ENCODE measurements at places on chromosomes 4 and X. TPM values are rescaled to one million over a fixed set of nuclear protein-coding genes. Genes with fewer than 3 reads are reported as not detected.
A peak's percentile ranks its signal among the peaks of the same experiment; 100 is the strongest.

FNIP2 gene
- total RNA-seq: 18.3 TPM

CENPVL1 gene
- not detected for total RNA-seq

NKX6-1 gene
- total RNA-seq: not detected

DNA sequence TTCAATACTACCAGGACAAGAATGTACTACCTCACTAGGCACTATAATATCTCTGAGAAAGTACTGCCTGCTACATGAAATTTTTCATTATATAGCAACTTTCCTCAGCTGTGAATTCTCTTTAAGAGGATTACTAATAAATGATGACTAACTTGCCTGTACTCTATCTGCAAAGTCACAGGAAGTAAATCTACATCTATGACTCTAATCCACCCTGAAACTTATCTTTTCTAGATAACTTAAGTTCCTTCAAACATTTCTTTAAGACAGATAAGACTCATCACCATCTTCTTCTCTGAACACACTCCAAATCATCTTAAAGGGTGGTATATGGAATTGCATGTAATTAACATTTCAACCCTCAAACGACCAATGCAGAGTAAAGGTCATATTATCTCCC lies 28.8 kb downstream of the RPS6KA3 start:
- no peak for DNase-seq

DNA sequence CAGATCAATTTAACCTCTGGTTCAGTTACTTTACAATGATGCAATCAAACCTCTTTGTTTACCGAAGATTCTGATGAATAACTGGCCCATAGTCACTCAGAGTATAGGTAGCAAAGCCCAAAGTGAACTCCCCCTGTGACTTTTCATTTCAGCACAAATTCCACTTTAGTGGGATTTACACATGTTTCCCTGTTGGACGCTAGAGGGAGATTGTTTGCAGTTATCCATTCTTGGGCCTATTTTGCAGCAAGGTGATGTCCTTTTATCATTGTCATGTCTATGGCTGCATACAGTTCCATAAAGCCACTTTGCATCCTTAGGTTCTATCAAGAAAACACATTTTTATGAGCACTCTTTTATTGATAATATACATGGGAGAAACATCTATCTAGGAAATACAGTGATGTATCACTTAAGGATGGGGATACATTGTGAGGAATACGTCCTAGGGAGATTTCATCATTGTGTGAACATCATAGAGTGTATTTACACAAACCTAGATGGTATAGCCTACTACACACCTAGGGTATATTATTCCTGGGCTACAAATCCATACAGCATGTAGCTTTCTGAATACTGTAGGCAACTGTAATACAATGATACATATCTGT lies 14.5 kb upstream of the DKK2 start:
- DNase-seq: peak; percentile 17

GRCh38 chr4:52836678-52837077 lies 25.4 kb upstream of the RASL11B start:
- no peak for DNase-seq

GRCh38 chrX:111039606-111040005 lies 56.4 kb upstream of the PAK3 start:
- no peak for DNase-seq

SAGE1 gene
- total RNA-seq: not detected

DNA sequence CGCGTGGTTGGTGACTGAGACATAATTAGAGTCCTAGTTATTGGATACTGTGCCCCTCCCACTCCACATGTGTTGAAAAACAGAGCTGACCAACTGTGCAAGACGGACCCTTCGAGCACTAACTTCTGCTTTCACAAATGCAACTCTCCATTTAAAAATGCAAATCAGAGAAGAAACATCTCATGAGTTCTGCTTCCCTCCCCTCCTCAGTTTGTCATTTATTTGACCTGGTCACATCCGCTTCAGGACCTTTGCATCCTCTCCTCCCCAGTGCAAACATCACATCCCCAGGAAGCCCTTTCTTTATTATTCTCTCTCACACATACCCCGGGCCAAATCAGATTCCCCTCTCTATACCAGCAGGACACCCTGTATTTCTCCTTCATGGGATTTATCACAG lies 38.1 kb upstream of the NOCT start:
- DNase-seq: no peak
